Pancreas (tissue), 10 donors: ENCODE measurements at places on chromosomes 3 and 15. TPM values are rescaled to one million over a fixed set of nuclear protein-coding genes. Genes with fewer than 3 reads are reported as not detected.

- H3K4me1 ChIP-seq, result peaks cover 26% of the 10 kb centered on the region
- H3K36me3 ChIP-seq, result no peaks in the 10 kb centered on the region
- H3K4me3 ChIP-seq, result no peak overlapping the region
- no peak for DNase-seq
- H3K27me3 ChIP-seq, result no peaks in the 10 kb centered on the region
- no peak overlapping the region for H3K27ac ChIP-seq
These were observed 36.1 kb downstream of the TRAK1 start for GRCh38 chr3:42127226-42127625.

DNA sequence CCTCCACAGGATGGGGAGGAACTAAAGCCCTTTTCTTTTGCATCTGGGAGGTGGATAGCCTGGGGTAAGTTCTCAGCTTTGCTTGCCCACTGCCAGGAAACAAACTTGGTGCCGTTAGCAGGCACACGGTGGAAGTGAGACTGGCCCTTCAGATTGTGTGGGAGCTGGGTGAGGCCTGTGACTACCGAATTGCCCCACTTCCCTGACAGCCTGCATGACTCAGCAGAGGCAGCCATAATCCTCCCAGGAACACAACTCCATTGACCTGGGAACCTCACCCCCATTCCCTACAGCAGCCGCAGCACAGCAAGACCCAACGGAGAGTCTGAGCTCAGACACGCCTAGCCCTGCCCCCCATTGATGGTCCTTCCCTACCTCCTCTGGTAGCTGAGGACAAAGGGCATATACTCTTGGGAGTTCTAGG, 282.6 kb downstream of the KLF13 start:
- DNase-seq, result no peak
- H3K4me1 ChIP-seq, result no peaks in the 10 kb centered on the region
- H3K4me3 ChIP-seq, result no peak overlapping the region
- no peaks in the 10 kb centered on the region for H3K27me3 ChIP-seq

Gene SLCO2A1
- 10.0 TPM for total RNA-seq

GRCh38 chr15:50182219-50183013, 420 bp downstream of the SLC27A2 start:
- peak; percentile 86 for DNase-seq
- H3K27ac ChIP-seq, result no peak overlapping the region
- H3K27me3 ChIP-seq, result no peaks in the 10 kb centered on the region
- peak overlapping the region; percentile 56 for H3K4me3 ChIP-seq
- no peaks in the 10 kb centered on the region for H3K36me3 ChIP-seq

Gene TEX9
- total RNA-seq, result 3.8 TPM

GRCh38 chr3:168801794-168802193, 706.1 kb upstream of the GOLIM4 start:
- DNase-seq, result no peak
- H3K36me3 ChIP-seq, result no peaks in the 10 kb centered on the region
- H3K27ac ChIP-seq, result no peak overlapping the region
- H3K4me1 ChIP-seq, result no peaks in the 10 kb centered on the region

DNA sequence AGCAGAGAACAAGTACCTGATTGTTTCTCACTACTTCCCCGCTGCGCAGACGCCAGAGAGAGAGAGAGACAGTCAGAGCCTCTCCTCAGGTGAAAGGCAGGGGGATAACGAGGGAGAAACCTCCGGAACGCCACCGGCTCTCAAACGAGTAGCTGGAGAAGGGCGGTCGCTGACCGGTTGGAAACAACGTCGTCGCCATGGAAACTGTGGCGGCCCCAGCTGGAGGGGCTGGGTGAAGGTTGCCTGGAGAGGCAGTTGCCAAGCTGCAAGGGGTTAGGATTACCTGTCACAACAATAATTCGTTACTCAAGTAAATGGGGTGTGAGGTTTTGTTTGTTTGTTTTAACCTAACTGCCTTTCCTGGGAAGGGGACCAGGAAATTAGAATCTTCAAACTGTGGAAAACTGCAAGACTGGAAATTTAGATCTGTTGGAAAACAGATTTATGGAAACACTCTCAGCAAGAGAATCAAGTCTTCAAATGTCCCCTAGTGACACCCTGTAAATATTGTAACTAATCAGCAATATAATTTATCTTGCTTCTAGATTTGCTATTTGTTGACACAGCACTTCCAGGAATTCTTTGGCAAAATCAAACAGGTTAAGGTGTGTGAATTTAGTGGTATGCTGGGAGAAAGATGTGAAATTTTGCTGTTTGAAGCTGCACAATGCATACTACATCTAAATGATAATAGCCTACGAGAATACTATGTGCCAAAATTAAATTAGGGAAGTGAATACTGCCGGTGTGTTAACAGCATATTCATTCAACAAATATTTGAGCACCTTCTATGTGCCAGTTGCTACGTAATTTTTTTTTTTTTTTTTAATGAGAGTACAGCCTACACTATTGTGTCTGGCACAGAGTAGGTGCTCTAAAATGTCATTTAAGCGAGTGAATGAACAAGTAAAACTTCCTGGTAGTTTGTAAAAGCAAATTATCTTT, at the start of gene DNAH12:
Gene DNAH12, minus strand, starts transcription at position 164 of the 945 bp plus-strand sequence. CDS start 1,474 bp downstream, outside the sequence.
- no peaks in the 10 kb centered on the region for H3K27me3 ChIP-seq
- H3K4me3 ChIP-seq, result no peak within 1 kb of the TSS
- H3K4me1 ChIP-seq, result peaks cover 3% of the 10 kb centered on the region
- peak within 1 kb of the TSS; percentile 53 for H3K27ac ChIP-seq
- H3K36me3 ChIP-seq, result no peaks in the 10 kb centered on the region

Gene ATP13A5
- 0.15 TPM for total RNA-seq

- no peak overlapping the region for H3K27ac ChIP-seq
- no peak overlapping the region for H3K4me3 ChIP-seq
- peaks cover 7% of the 10 kb centered on the region for H3K36me3 ChIP-seq
- no peak for DNase-seq
- peaks cover 13% of the 10 kb centered on the region for H3K4me1 ChIP-seq
These were observed 127.5 kb downstream of the PLD1 start for GRCh38 chr3:171682743-171683142.

DNA sequence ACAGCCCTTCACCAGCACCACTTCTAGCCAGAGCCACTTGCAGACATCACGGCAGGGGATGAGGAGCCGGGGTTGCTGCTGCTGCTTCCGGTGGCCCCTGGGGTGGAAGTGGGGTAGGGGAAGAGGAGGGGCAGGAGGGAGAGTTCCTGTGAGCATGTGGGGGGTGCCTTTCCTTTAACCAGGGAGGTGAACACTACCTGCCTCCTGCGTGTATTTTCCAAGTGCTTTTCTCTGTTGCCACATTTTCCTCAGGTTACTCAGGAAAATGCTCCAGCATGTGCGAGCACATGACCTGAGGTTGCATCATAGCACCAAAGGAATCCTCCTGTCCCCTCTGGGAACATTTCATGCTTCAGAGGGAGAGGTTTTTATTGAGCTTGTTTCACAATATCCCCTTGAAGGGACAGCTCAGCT, 12.2 kb upstream of the SACM1L start:
- no peak overlapping the region for H3K4me3 ChIP-seq
- no peak overlapping the region for H3K27ac ChIP-seq
- H3K27me3 ChIP-seq, result no peaks in the 10 kb centered on the region
- H3K36me3 ChIP-seq, result peaks cover 39% of the 10 kb centered on the region
